ENCODE measurements at places on chromosomes 12 and 14.

GRCh38 chr14:31255286-31255685 lies 47.7 kb upstream of the HECTD1 start:
- no peak overlapping the region for H3K27ac ChIP-seq
- no peaks in the 10 kb centered on the region for H3K27me3 ChIP-seq
- peaks cover 22% of the 10 kb centered on the region for H3K4me1 ChIP-seq
- no peak for DNase-seq
- peaks cover under 1% of the 10 kb centered on the region for H3K36me3 ChIP-seq

GRCh38 chr12:91663310-91663709 lies 480.7 kb upstream of the DCN start:
- no peak overlapping the region for H3K27ac ChIP-seq
- DNase-seq = no peak
- no peak overlapping the region for H3K4me3 ChIP-seq
- H3K4me1 ChIP-seq = peaks cover 12% of the 10 kb centered on the region
- no peaks in the 10 kb centered on the region for H3K36me3 ChIP-seq

GRCh38 chr12:45458238-45458637 lies 242.3 kb downstream of the ANO6 start:
- no peaks in the 10 kb centered on the region for H3K36me3 ChIP-seq
- H3K27ac ChIP-seq = no peak overlapping the region
- H3K4me1 ChIP-seq = no peaks in the 10 kb centered on the region
- DNase-seq = no peak
- H3K4me3 ChIP-seq = no peak overlapping the region

GRCh38 chr14:61076556-61076955 lies 95.5 kb downstream of the SLC38A6 start:
- no peaks in the 10 kb centered on the region for H3K4me1 ChIP-seq
- H3K27ac ChIP-seq = no peak overlapping the region
- H3K36me3 ChIP-seq = no peaks in the 10 kb centered on the region
- no peak for DNase-seq

- no peaks in the 10 kb centered on the region for H3K27me3 ChIP-seq
- no peaks in the 10 kb centered on the region for H3K4me1 ChIP-seq
- H3K36me3 ChIP-seq = no peaks in the 10 kb centered on the region
- no peak overlapping the region for H3K27ac ChIP-seq
- H3K4me3 ChIP-seq = no peak overlapping the region
These were observed 141.4 kb downstream of the MYRFL start for GRCh38 chr12:69966409-69966808.

DNA sequence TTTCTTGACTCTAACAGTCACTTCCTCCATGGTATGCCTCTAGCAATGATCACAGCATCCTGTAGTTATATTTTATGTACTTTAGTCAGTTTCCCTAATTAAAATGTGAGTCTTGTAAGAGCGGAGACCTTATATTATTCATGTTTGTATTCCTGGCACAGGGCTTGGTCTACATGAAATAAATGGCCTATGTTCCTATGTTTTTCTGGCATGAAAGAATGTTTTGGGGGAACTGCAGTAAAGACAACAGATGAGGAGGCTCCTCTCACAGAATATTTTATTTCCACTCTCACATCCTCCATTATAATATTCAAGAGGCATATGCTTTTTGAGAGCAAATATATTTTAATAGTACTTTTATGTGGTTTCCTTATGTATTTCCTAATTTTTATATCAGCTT lies 429.8 kb upstream of the PDE3A start:
- no peak overlapping the region for H3K4me3 ChIP-seq
- DNase-seq = no peak
- no peaks in the 10 kb centered on the region for H3K27me3 ChIP-seq
- H3K4me1 ChIP-seq = no peaks in the 10 kb centered on the region
- H3K36me3 ChIP-seq = no peaks in the 10 kb centered on the region
- no peak overlapping the region for H3K27ac ChIP-seq

DNA sequence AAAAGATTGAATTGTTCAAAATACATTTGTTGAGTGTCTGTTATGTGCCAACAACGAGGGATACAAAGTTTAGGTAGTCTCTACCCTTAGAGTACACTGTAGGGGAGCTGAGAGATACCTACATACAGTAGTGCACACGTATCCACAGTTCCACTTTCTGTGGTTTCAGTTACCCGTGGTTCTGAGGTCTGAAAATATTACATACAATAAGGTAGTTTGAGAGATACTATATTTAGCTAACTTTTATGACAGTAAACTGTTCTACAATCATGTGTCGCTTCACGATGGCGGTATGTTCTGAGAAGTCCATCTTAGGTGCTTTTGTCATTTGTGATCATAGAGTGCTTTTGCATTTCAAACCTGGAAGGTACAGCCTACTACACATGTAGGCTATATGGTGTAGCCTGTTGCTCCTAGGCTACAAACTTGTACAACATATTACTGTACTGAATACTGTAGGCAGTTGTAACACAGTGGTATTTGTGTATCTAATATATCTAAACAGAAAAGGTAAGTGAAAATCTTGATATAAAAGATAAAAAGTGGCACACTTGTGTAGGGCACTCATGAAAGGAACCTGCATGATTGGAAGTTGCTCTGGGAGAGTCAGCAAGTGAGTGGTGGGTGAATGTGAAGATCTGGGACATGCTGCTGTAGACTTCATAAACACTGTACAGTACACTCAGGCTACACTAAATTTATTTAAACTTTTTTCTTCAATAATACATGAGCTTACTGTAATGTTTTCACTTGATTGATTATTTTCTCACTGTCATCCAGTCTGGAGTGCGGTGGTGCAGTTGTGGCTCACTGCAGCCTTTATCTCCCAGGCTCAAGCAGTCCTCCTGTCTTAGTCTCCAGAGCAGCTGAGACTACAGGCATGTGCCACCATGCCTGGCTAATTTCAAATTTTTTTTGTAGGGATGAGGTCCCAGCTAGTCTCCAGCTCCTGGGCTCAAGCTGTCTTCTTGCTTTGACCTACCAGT lies 4.0 kb downstream of the CPSF6 start:
- no peak overlapping the region for H3K27ac ChIP-seq
- no peak for DNase-seq
- H3K36me3 ChIP-seq = peaks cover 1% of the 10 kb centered on the region
- H3K4me1 ChIP-seq = peaks cover 4% of the 10 kb centered on the region
- no peak overlapping the region for H3K4me3 ChIP-seq

DNA sequence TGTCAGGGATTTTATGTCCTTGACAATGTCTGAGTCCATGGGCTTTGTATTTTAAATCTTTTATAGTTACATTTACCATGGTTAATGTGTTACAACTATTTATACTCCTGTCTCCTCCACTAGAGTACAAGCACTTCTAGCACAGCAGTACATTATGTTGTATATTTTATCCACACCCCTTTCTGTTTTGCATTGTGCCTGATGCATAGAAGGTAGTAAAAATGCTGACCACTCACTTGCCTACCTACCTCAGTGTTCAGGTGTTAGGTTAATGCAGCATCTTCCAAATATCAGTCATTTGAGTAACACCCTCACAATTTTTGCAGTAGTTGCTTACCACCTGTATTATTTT lies 31.1 kb upstream of the SLC38A2 start:
- DNase-seq = no peak
- H3K4me3 ChIP-seq = no peak overlapping the region
- no peaks in the 10 kb centered on the region for H3K27me3 ChIP-seq

- no peak overlapping the region for H3K4me3 ChIP-seq
- H3K27me3 ChIP-seq = no peaks in the 10 kb centered on the region
- H3K27ac ChIP-seq = no peak overlapping the region
- no peak for DNase-seq
These were observed 62.9 kb downstream of the EPS8 start for GRCh38 chr12:15726027-15726877.

DNA sequence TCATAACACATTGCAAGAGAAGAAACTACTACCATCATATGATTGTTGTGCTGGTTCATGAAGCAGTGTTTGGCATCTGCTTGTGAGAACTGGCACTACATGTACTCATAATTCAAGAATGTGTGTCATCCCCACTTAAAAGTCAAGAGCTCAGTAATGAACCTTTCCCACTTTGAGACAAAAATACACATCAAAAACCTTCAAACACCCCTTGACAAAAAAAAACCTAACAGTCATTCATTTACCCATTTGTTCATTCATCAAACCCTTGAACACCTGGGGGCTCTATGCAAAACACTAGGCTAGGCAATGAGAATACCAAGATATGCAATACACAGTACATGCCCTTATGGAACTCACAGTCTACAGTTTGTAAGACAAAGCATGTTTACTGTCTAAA lies 40.0 kb downstream of the KIF21A start:
- no peak overlapping the region for H3K4me3 ChIP-seq
- no peak overlapping the region for H3K27ac ChIP-seq
- H3K36me3 ChIP-seq = no peaks in the 10 kb centered on the region
- no peaks in the 10 kb centered on the region for H3K27me3 ChIP-seq
- DNase-seq = no peak
- no peaks in the 10 kb centered on the region for H3K4me1 ChIP-seq

DNA sequence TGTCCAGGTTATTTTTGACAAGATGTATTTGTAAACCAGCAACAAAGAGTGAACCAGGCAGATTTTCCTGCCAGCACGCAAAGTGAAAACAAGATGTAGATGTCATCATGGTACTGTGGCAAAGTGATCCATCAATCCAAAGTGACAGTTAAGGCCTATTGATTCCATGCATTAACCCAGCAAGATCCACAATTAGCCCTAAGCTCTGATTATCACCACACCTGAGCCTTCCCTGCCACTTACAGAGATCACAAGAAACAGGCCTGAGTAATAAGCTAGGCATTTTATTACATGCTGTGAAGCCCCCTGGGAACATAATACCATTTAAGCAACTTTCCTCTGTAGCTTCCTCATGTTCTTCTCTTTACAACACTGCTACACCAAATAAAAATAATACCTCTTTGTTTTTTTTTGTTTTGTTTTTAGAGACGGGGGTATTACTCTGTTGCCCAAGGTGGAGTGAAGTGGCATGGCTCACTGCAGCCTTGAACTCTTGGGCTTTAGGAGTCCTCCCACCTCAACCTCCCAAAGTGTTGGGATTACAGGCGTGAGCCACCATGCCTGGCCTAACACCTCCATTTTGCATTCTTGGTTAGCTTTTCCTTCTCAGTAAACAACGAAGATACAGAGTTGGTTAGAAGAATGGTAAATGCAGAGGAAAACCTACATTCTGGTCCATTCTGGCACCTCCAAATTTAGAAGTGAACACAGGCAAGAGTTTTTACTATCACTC lies 85.5 kb downstream of the STON2 start:
- H3K27ac ChIP-seq = peak overlapping the region; percentile 52
- H3K4me3 ChIP-seq = no peak overlapping the region
- H3K4me1 ChIP-seq = peaks cover 15% of the 10 kb centered on the region

DNA sequence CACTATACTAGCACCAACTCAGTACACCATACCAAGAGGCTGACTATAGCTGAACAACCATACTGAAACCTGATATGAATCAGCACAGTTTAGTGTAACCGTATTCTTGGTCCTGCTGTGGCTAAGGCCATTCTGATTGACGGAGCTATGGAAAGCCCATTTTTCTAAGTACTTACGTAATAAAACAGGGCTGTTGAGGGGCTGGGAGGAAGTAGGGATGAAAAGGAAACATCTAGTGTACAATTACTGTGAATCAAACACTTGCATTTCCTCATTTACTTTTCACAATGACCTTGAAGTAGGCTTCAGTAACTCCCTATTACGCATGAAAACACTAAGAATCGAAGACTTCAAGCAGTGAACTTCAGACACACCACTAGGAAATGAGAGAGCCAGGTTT lies 198.2 kb downstream of the BTG1 start:
- no peaks in the 10 kb centered on the region for H3K36me3 ChIP-seq
- no peak overlapping the region for H3K27ac ChIP-seq
- DNase-seq = no peak

- no peaks in the 10 kb centered on the region for H3K4me1 ChIP-seq
- H3K36me3 ChIP-seq = no peaks in the 10 kb centered on the region
- no peak for DNase-seq
- no peak overlapping the region for H3K27ac ChIP-seq
These were observed 17.4 kb upstream of the ZDHHC17 start for GRCh38 chr12:76746516-76746915.

- no peak overlapping the region for H3K4me3 ChIP-seq
- no peak for DNase-seq
- no peaks in the 10 kb centered on the region for H3K36me3 ChIP-seq
- H3K27ac ChIP-seq = no peak overlapping the region
These were observed 6.0 kb downstream of the SDS start for GRCh38 chr12:113397497-113398197.

DNA sequence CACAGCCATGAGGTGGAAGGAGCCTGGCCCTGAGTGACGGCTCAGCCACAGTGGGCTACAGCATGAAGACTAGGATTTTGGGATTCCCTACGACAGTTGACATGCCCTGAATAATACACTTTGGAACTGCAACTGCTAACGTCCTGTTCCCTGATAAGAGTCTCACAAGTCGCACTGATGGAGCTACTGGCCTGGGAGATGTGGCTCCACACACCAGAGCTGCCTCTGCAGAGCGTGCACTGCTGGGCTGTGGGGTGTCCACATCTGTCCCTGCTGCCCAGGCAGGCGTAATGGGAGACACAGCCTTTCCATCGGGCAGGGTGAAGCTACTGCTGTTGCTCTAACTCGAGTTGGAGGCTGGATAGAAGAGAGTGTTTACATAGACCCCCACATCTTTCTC lies 42.7 kb upstream of the RASSF3 start:
- no peaks in the 10 kb centered on the region for H3K36me3 ChIP-seq
- H3K4me1 ChIP-seq = no peaks in the 10 kb centered on the region
- H3K27ac ChIP-seq = no peak overlapping the region
- H3K27me3 ChIP-seq = no peaks in the 10 kb centered on the region
- DNase-seq = no peak

- H3K27me3 ChIP-seq = no peaks in the 10 kb centered on the region
- H3K27ac ChIP-seq = peak overlapping the region; percentile 69
- no peaks in the 10 kb centered on the region for H3K36me3 ChIP-seq
- H3K4me1 ChIP-seq = peaks cover 14% of the 10 kb centered on the region
- H3K4me3 ChIP-seq = no peak overlapping the region
These were observed 15.2 kb upstream of the PEBP1 start for GRCh38 chr12:118120579-118121363.

- no peaks in the 10 kb centered on the region for H3K36me3 ChIP-seq
- H3K27me3 ChIP-seq = no peaks in the 10 kb centered on the region
- no peak overlapping the region for H3K4me3 ChIP-seq
- no peaks in the 10 kb centered on the region for H3K4me1 ChIP-seq
- DNase-seq = no peak
These were observed 173.2 kb downstream of the MED13L start for GRCh38 chr12:116104167-116104767.

- no peaks in the 10 kb centered on the region for H3K27me3 ChIP-seq
- no peaks in the 10 kb centered on the region for H3K4me1 ChIP-seq
- no peaks in the 10 kb centered on the region for H3K36me3 ChIP-seq
- no peak overlapping the region for H3K27ac ChIP-seq
- H3K4me3 ChIP-seq = no peak overlapping the region
These were observed 69.2 kb upstream of the ETV6 start for GRCh38 chr12:11580125-11580751.

DNA sequence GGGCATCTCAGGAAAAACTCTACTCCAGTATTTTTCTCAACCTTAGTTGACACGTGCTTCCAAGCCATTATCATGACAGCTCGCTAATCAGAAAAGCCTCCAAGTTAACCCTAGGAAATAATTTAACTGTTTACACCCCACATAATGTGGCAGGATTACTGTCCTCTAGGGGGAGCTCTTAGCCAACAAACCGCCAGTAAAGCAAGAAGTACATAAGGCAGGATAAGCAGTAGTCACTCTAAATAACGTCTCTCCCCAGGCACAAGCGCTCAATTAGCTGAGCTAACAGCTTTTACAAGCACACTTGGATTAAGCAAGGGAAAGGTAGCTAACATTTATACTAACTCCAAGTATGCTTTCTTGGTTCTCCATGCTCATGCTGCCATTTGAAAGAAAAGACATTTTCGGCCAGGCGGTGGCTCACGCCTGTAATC lies 22.8 kb downstream of the APOBEC1 start:
- peak overlapping the region; percentile 45 for H3K27ac ChIP-seq
- no peaks in the 10 kb centered on the region for H3K27me3 ChIP-seq
- no peak overlapping the region for H3K4me3 ChIP-seq
- DNase-seq = peak; percentile 58
- no peaks in the 10 kb centered on the region for H3K36me3 ChIP-seq
- H3K4me1 ChIP-seq = peaks cover 35% of the 10 kb centered on the region
